ENCODE measurements at places on chromosomes 3 and 15. TPM values are rescaled to one million over a fixed set of nuclear protein-coding genes. Genes with fewer than 3 reads are reported as not detected.

- no peak for DNase-seq
These were observed 2.1 kb downstream of the LDHAL6B start for GRCh38 chr15:59208613-59209249.

- no peak for DNase-seq
These were observed 70.4 kb downstream of the ST6GAL1 start for GRCh38 chr3:187000711-187001151.

GRCh38 chr15:36332896-36333295 lies 246.5 kb upstream of the CDIN1 start:
- DNase-seq: no peak

DNA sequence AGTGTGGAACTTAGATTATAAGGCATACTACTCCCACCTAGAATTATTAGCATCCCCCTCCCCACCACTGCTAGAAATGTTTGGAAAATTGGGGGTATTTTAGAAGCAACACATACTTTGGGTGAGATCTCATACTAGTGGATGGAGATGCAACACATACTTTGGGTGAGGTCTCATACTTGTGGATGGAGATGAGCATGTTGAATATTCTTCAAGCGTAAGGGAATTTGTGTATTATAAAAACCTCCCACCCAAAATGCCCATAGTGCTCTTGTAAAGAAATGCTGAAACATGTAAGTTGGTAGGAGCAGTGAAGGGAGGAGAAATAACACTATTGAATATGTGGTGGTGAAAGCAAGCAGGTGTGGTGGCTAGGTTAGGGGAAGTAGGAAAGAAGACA lies 124.0 kb upstream of the EPHA3 start:
- DNase-seq: no peak

DNA sequence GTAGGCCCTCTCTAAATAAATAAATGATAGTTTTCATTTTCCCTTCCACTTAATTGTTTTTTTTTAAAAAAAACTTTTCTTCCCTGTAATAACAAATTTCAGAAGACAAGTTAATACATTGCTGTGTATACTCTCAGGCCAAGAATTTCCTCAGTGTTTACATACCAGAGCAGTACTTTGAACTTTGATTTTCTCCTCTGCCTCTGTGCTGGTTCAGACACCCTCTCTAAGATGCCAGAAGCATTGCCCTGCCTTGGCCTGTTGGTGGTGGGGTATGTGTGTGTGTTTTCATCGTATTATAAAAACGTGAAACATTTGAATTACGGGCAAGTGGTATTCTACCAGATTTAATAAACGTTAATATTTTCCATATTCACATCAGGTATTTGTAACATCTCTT lies 70.1 kb downstream of the SMAD3 start:
- DNase-seq: no peak

- no peak for DNase-seq
These were observed 16.3 kb upstream of the VPS8 start for GRCh38 chr3:184795522-184796190.

PPM1L gene
- polyA plus RNA-seq: 9.2 TPM
